Breast epithelium (tissue), 4 donors: ENCODE measurements at places on chromosomes 3 and 15. TPM values are rescaled to one million over a fixed set of nuclear protein-coding genes. Genes with fewer than 3 reads are reported as not detected.

CKMT1A gene
- 0.66 TPM for total RNA-seq

PIGZ gene
- total RNA-seq, result 12.0 TPM

CFAP100 gene
- not detected for total RNA-seq

KLHL40 gene
- not detected for total RNA-seq

SPATA12 gene
- not detected for total RNA-seq

GPR160 gene
- total RNA-seq, result 31.9 TPM

DNA sequence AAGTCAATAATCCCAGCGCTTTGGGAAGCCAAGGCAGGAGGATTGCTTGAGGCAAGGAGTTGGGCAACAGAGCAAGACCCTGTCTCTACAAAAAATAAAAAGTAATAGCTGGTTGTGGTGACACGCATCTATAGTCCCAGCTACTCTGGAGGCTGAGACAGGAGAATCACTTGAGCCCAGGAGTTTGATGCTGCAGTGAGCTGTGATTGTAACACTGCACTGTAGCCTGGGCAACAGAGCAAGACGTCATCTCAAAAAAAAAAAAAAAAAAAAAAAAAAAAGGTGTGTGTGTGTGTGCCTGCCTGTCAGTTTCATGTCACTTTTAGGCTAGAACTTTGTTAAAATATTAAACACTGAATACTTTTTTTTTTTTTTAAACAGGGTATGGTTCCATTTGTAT is 28.4 kb downstream of the DNAJC19 start:
- H3K27me3 ChIP-seq, result no peaks in the 10 kb centered on the region
- no peaks in the 10 kb centered on the region for H3K4me1 ChIP-seq
- H3K36me3 ChIP-seq, result no peaks in the 10 kb centered on the region
- H3K4me3 ChIP-seq, result no peak overlapping the region
- no peak overlapping the region for H3K27ac ChIP-seq
- DNase-seq, result no peak

DNA sequence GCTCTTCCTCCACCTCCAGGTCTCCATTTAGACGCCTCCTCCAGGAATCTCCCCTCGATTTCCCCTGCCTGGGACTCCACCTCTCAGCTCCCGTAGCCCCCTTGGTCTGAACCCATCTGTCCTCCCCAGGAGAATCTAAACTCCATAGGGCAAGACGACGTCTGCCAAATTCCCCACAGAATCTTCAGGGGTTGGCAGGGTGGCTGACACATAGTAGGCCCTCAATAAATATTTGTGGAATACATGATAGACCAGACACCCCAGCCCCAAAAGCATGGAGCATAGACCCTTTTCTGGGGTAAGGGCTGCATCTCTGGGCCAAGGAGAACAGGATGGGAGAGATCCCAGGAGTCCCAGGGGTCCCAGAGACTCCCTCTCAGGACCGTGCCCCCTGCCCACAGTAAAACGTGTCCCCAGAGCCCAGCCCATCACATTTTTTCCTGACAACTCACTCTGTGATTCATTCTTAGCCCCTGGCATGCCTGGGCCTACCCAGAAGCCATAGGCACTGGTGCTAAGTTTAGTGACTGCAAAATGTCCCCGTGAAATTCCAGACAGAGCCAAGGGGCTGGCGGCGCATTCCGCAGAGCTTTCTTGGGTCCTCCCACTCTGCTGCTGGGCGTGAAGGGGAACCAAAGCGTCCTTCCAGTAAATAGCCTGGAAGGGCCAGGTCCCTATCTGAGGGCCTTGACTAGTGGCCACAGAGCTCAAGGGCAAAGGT is 78.0 kb upstream of the SLC6A6 start:
- no peaks in the 10 kb centered on the region for H3K4me1 ChIP-seq
- H3K36me3 ChIP-seq, result no peaks in the 10 kb centered on the region
- no peaks in the 10 kb centered on the region for H3K27me3 ChIP-seq
- no peak overlapping the region for H3K27ac ChIP-seq
- no peak overlapping the region for H3K4me3 ChIP-seq

GRCh38 chr3:197590313-197590962 is 34.7 kb upstream of the BDH1 start:
- no peak overlapping the region for H3K27ac ChIP-seq
- H3K4me1 ChIP-seq, result no peaks in the 10 kb centered on the region
- H3K36me3 ChIP-seq, result no peaks in the 10 kb centered on the region
- H3K27me3 ChIP-seq, result no peaks in the 10 kb centered on the region
- H3K4me3 ChIP-seq, result no peak overlapping the region

DNA sequence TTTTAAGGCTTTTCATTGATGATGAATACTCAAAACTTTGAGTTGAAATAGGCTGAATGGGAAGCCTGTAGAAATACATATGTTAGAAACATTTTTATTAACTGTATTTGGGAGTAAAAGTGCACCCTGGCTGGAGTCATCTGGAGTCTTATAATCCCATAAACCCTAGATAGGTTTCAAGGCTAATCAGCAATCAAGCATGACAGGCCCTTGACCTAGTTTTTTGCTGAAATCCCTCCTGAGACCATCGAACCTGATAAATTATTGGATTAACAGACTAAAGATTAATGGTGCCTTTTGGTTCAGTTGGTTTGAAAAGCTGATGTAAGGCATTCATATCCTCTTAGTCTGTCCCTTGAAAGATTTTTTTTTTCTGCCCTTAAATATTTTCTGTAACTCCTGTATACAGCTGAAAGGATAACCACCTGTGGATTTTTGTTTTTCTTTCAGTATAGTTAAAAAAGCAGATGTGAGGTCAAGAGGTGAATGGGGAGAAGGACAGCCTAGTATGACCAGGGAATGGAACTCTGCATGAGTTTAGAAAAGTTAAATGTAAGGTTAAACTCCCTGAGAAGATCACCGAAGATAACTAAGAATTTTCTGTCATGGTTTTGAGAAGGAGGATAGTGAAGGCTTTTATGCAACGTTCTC is 69.4 kb upstream of the STXBP5L start:
- H3K4me3 ChIP-seq, result no peak overlapping the region
- no peak for DNase-seq
- H3K27me3 ChIP-seq, result no peaks in the 10 kb centered on the region
- H3K27ac ChIP-seq, result no peak overlapping the region

DNA sequence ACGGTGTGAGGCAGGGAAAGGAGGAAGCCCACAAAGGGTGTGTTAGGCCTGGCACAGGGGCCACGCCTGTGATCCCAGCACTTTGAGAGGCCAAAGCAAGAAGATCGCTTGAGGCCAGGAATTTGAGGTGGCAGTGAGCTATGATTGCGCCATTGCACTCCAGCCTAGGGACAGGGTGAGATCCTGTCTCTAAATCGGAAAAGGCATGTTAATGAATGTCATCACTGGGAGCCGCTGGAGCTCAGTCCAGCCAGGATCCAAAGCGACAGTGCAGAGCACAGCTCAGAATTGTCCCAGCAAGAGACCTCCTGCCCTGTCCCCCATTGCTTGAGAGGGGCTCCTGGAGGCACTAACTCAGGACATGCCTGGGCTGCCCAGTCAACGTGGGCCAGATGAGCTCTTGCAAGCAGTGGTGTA is 15.0 kb upstream of the FBLN2 start:
- H3K36me3 ChIP-seq, result no peaks in the 10 kb centered on the region
- H3K4me1 ChIP-seq, result no peaks in the 10 kb centered on the region
- no peak overlapping the region for H3K4me3 ChIP-seq
- peak; percentile 63 for DNase-seq

GRCh38 chr3:155560135-155560534 is 184.7 kb downstream of the PLCH1 start:
- no peaks in the 10 kb centered on the region for H3K36me3 ChIP-seq
- H3K4me1 ChIP-seq, result no peaks in the 10 kb centered on the region
- no peak overlapping the region for H3K4me3 ChIP-seq
- no peak for DNase-seq
- H3K27me3 ChIP-seq, result no peaks in the 10 kb centered on the region
